Activated CD4-positive, alpha-beta T cell treated with anti-CD3 and anti-CD28 coated beads, Interleukin-2, amount 10 ng/mL, durations not matched to agents 24 days and 14 days (primary cell): ENCODE measurements at places on chromosomes 3 and 15. TPM values are rescaled to one million over a fixed set of nuclear protein-coding genes. Genes with fewer than 3 reads are reported as not detected.
A peak's percentile ranks its signal among the peaks of the same experiment; 100 is the strongest.

Gene EIF4E3
- total RNA-seq, result 20.3 and 20.7 TPM in 2 replicates

Gene CFAP20DC
- total RNA-seq, result 0.98 and 1.3 TPM in 2 replicates

Gene LMAN1L
- total RNA-seq, result 0.33 and 0.36 TPM in 2 replicates

Gene ACSBG1
- not detected in 2 replicates for total RNA-seq

Gene SYNPR
- total RNA-seq, result not detected in 2 replicates

Gene CYFIP1
- 56.7 and 60.8 TPM in 2 replicates for total RNA-seq

Gene PRR23C
- not detected in 2 replicates for total RNA-seq

Gene OPA1
- 91.2 and 92.2 TPM in 2 replicates for total RNA-seq

Gene TRIM42
- not detected in 2 replicates for total RNA-seq

DNA sequence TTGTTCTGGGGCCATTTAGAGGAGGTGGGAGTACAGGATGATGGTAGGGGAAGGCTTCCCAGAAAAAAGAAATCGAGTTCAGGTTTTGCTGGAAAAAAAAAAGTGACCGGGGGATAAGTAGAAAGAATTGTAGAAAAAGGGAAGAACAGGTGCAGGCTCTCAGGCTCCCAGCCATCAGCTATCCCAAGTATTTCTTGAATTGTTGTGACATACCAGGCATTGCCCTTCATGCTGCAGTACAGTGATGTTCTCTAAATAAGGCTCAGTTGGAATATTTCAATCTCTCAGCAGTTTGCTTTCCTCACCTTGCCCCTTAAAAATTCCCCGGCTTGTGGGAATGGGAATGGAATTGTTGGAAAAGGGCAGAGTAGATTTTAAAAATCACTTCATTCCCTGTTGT lies 82.5 kb upstream of the RGMA start:
- no peak overlapping the region for H3K4me3 ChIP-seq
- no peaks in the 10 kb centered on the region for H3K36me3 ChIP-seq
- no peak overlapping the region for H3K27ac ChIP-seq
- no peak for DNase-seq
- H3K27me3 ChIP-seq, result peaks cover 23% of the 10 kb centered on the region

DNA sequence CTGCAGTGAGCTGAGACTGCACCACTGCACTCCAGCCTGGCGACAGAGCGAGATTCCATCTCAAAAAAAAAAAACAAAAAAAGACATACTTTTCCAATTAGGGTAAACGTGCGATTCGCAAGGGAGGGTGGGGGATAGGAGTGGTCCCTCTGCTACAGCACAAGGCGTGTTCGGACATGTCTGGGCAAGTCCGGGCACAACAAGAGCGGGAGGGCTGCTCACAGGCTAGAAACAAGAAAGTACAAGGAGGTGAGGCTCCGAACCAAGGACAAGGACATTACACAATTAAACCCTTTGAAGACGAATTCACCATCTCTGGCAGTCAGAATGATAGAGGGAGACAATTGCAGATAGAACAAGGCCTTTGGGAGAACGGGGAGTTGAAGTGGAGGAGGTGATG lies 32.2 kb upstream of the BCL2A1 start:
- no peaks in the 10 kb centered on the region for H3K36me3 ChIP-seq
- H3K4me1 ChIP-seq, result no peaks in the 10 kb centered on the region
- no peaks in the 10 kb centered on the region for H3K27me3 ChIP-seq
- no peak for DNase-seq

GRCh38 chr3:146559388-146559787 lies 15.0 kb upstream of the PLSCR1 start:
- H3K4me1 ChIP-seq, result peaks cover 4% of the 10 kb centered on the region
- no peaks in the 10 kb centered on the region for H3K36me3 ChIP-seq
- peaks cover 10% of the 10 kb centered on the region for H3K27me3 ChIP-seq
- no peak overlapping the region for H3K27ac ChIP-seq
- no peak overlapping the region for H3K4me3 ChIP-seq
- DNase-seq, result no peak

DNA sequence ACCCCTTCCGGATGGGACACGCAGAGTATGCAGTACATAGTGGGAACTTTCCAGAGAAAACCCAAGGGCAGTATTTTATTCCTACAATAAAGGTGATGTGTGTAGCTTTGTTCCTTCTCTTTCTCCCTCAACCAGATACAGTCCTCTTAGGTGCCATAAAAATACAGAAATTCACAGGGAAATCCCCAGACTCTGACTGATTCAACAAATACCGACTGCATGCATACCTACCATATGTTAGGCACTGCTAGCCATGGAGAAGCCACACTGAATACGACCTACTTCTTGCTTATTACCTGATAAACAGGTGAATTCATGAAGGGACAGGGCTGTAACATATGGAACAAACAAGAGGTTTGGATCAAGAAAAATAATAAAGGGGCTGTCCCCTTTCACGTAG lies 228.5 kb downstream of the FOXP1 start:
- H3K27me3 ChIP-seq, result peaks cover 20% of the 10 kb centered on the region
- peaks cover 9% of the 10 kb centered on the region for H3K36me3 ChIP-seq
- no peak overlapping the region for H3K27ac ChIP-seq
- no peak overlapping the region for H3K4me3 ChIP-seq
- DNase-seq, result no peak
- peaks cover 19% of the 10 kb centered on the region for H3K4me1 ChIP-seq

DNA sequence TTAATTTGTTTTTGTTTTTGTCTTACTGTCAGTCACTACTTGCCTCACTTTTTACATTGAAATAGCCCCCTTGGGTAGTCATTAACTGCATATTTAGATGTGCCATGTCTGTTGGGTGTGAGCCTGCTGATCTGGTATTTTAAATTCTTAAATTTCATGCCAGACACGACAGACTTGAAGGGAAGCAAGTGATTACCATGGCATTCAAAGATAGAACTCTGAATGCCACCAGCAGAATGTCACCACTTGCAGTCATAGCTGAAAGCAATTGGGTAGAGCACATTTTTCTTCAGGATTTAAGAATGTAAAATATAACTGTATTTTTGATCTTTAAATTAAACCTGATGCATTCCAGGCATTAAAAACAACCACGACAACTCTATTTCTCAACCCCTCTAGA lies 396.5 kb upstream of the ATP10A start:
- no peak overlapping the region for H3K4me3 ChIP-seq
- no peak for DNase-seq
- H3K27me3 ChIP-seq, result no peaks in the 10 kb centered on the region
- H3K36me3 ChIP-seq, result no peaks in the 10 kb centered on the region

DNA sequence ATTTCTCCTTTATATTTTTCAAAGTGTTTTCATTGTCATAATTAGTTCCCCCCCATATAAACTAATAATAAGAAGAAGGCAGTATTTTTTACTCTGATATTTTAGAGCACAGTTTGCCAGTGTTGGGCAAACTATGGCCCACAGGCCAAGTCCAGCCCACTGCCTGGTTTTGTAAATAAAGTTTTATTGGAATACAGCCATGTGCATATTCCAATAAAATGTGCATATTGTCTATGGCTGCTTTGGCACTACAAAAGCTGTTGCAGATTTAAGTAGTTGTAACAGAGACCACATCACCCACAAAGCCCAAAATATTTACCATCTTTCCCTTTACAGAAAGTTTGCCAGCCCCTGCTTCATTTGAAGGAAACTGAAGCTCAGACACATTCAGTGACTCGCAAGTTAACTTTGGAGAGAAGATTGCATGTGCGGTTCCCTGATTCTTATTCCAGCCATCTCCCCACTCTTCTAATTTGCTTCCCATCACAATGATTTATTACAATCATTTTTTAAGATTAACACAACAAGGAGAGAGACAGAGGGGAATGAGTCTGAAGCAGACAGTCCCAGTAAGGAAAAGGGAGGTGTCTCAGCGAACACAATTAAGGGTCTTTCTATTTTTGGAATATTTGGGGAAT lies 48.9 kb downstream of the RFTN1 start:
- peaks cover 49% of the 10 kb centered on the region for H3K36me3 ChIP-seq
- no peak overlapping the region for H3K4me3 ChIP-seq
- DNase-seq, result no peak
- no peaks in the 10 kb centered on the region for H3K27me3 ChIP-seq

DNA sequence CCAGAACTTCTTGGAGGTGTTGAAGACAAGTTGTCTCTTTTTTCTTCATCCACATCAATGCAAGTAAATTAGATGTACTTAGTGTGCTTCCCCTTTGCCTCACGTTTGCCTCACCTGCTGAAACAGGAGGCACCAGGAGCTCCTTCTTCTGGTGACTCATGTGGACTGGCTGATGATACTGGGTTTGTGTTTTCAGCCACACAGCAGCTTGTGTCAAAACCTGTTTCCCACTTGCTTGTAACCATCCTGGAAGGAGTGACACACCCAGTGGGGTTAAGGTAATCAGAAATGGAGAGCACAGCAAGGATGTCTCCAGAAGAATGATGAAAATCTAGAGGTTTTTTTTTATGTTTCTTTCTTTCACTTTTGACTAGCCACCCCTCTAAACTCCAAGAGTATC lies 143.3 kb upstream of the RBMS3 start:
- peaks cover 1% of the 10 kb centered on the region for H3K27me3 ChIP-seq
- H3K4me1 ChIP-seq, result peaks cover 6% of the 10 kb centered on the region
- H3K4me3 ChIP-seq, result no peak overlapping the region
- H3K27ac ChIP-seq, result no peak overlapping the region
- no peaks in the 10 kb centered on the region for H3K36me3 ChIP-seq
- no peak for DNase-seq

- no peak overlapping the region for H3K4me3 ChIP-seq
- H3K4me1 ChIP-seq, result no peaks in the 10 kb centered on the region
- no peak overlapping the region for H3K27ac ChIP-seq
Measured at GRCh38 chr3:145767909-145768308, 393.1 kb downstream of the PLOD2 start.

GRCh38 chr3:32501783-32502117 lies 902 bp downstream of the CMTM6 start:
- no peak for DNase-seq
- peak overlapping the region; percentile 86 for H3K27ac ChIP-seq
- H3K4me3 ChIP-seq, result peak overlapping the region; percentile 90
- peaks cover 2% of the 10 kb centered on the region for H3K27me3 ChIP-seq

- no peaks in the 10 kb centered on the region for H3K36me3 ChIP-seq
- no peak for DNase-seq
- no peaks in the 10 kb centered on the region for H3K4me1 ChIP-seq
- H3K27me3 ChIP-seq, result no peaks in the 10 kb centered on the region
- H3K4me3 ChIP-seq, result no peak overlapping the region
Measured at GRCh38 chr3:145013931-145014330, 1042.3 kb downstream of the DIPK2A start.

DNA sequence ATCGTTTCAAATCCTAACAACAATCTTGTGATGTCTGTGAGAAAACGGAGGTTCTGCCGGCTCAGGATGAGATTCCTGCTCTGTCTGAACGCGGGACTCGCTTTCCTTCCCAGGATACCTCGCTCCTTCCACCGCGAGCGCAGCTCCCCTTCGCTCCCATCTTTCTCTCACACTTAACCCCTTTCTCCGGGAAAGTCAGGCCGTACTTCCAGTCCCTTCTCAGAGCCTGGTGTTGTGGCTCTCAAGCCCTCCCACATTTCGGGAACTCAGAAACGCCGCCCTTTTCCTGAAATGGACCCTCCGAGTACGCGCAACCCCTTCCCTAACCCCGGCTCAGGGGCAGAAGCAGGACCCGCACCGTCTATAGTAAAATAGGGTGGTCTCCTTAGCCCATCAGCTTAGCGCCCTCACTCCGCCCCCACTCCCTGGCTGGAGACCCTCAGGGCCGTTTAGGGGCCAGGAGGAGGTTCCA lies 378 bp upstream of the FEM1B start:
- peak overlapping the region; percentile 95 for H3K4me3 ChIP-seq
- H3K36me3 ChIP-seq, result peaks cover 23% of the 10 kb centered on the region
- no peak for DNase-seq
- H3K4me1 ChIP-seq, result peaks cover 45% of the 10 kb centered on the region
- H3K27ac ChIP-seq, result peak overlapping the region; percentile 96

GRCh38 chr3:117580806-117581205 lies 871.2 kb downstream of the TUSC7 start:
- H3K4me3 ChIP-seq, result no peak overlapping the region
- H3K27ac ChIP-seq, result no peak overlapping the region
- H3K36me3 ChIP-seq, result no peaks in the 10 kb centered on the region
- H3K4me1 ChIP-seq, result no peaks in the 10 kb centered on the region

- H3K4me1 ChIP-seq, result no peaks in the 10 kb centered on the region
- H3K4me3 ChIP-seq, result no peak overlapping the region
- H3K27me3 ChIP-seq, result peaks cover 14% of the 10 kb centered on the region
- H3K36me3 ChIP-seq, result no peaks in the 10 kb centered on the region
Measured at GRCh38 chr3:100992231-100993012, 799 bp downstream of the ABI3BP start.

- no peak overlapping the region for H3K27ac ChIP-seq
- H3K4me1 ChIP-seq, result peaks cover 19% of the 10 kb centered on the region
- H3K4me3 ChIP-seq, result no peak overlapping the region
Measured at GRCh38 chr3:39250116-39250747, 29.6 kb downstream of the CX3CR1 start.

DNA sequence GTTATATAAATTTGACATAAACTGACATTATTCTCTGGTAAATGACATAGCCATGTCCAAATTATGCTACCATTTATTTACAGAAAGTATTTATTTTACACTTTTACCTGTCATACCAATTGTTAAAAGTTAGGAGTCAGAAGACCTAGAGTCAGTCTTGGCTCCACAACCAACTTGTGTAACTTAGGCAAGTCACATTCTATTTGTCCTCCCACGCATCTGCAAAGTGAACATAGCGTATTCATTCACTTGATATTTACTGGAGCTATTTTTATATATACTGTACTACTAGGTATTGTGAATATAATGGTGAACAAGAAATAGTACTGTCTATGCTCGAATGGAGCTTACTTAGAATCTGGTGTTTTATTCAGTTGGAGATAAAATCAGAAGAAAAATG lies 78.7 kb downstream of the ZNF280D start:
- peaks cover 8% of the 10 kb centered on the region for H3K4me1 ChIP-seq
- DNase-seq, result no peak
- H3K4me3 ChIP-seq, result no peak overlapping the region
- H3K27ac ChIP-seq, result no peak overlapping the region
- no peaks in the 10 kb centered on the region for H3K27me3 ChIP-seq
- H3K36me3 ChIP-seq, result peaks cover 23% of the 10 kb centered on the region

DNA sequence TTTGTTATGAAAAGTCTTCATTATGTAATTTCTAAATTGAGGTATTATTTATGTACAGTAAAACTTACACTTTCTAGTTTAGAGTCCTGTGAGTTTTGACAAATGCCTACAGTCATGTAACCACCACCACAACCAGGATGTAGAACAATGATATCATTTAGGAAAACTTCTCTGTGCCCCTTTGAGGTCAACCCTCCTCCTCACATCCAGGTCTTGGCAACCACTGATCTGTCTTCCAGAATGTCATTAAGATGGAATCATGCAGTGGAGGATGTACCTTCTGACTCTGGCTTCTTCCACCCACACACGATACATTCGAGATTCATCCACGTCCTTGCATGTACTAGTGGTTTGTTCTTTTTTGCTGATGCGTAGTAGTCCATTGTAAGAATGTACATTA lies 23.2 kb downstream of the MINAR1 start:
- no peaks in the 10 kb centered on the region for H3K27me3 ChIP-seq
- no peak overlapping the region for H3K27ac ChIP-seq
- no peaks in the 10 kb centered on the region for H3K36me3 ChIP-seq
- no peaks in the 10 kb centered on the region for H3K4me1 ChIP-seq

GRCh38 chr15:97989299-97989698 lies 28.8 kb downstream of the ARRDC4 start:
- H3K27ac ChIP-seq, result no peak overlapping the region
- H3K36me3 ChIP-seq, result no peaks in the 10 kb centered on the region
- H3K4me3 ChIP-seq, result no peak overlapping the region
- no peaks in the 10 kb centered on the region for H3K4me1 ChIP-seq
